ENCODE measurements at places on chromosomes 3 and 15. TPM values are rescaled to one million over a fixed set of nuclear protein-coding genes. Genes with fewer than 3 reads are reported as not detected.

GRCh38 chr15:52143873-52144272 is 31.3 kb upstream of the BCL2L10 start:
- no peak for DNase-seq

DNA sequence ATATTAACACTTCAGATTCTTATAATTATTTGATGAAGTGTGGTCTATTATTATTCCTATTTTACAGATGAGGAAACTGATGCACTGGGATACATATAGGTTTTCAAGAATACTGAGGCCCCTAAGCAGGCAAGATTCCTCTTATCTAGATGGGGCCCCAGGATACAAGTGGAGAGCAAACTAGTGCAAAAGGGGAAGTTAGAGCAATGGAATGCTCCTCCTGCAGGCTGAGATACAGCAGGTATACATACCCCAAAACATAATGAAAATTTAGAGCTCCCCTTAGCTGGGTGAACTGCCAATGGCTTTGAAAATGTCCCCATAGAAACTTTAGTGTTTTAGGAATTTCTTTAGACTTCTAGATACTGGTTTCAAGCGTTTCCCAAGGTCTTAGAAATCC is 247.1 kb downstream of the CHST2 start:
- DNase-seq, result no peak

DNA sequence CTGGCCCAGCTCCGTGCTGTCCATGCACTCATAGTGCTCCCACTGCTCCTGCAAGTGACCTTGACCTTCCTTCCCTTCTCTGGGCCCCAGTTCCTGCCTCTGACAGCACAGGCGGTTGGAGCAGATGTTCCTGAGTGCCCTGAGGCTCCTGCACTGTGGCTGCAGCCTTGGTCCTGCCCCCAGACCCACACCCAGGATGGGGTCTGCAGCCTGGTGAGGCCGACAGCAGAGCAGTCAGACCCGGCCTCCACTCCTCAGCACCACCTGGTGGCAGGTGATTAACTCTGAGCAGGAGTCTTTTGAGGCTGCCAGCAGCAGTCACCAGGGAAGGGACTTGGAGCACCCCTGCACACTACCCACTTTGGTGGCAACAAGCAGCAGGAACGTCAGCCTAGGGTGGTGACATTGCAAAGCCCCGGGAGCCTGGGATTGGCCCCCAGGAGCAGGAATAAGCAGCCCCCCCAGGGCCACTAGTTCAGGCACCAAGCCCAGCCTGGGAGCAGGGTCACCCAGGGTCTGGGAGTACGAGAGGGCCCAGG is 64.6 kb downstream of the CYP11A1 start:
- no peak for DNase-seq

GRCh38 chr3:48042071-48042760 is 26.0 kb upstream of the MAP4 start:
- DNase-seq, result no peak

DNA sequence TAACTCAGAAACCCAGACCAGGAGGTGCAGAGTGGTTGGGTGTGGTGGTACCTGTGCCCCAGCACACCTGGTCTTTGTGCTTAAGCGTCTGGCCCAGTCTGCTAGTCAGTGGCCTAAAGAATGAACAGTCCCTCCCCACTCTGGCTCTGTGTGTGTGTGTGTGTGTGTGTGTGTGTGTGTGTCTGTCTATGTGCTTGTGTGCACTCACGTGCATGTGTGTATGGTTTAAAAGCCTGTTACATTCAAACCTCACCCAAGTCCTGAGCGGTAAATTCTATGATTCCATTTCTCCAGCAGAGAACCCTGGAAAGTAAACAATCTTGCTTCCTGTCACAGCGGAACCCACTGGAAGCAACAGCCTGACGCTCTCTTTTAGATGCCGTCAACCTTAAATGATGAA is 34.2 kb downstream of the EDEM1 start:
- DNase-seq, result no peak

DNA sequence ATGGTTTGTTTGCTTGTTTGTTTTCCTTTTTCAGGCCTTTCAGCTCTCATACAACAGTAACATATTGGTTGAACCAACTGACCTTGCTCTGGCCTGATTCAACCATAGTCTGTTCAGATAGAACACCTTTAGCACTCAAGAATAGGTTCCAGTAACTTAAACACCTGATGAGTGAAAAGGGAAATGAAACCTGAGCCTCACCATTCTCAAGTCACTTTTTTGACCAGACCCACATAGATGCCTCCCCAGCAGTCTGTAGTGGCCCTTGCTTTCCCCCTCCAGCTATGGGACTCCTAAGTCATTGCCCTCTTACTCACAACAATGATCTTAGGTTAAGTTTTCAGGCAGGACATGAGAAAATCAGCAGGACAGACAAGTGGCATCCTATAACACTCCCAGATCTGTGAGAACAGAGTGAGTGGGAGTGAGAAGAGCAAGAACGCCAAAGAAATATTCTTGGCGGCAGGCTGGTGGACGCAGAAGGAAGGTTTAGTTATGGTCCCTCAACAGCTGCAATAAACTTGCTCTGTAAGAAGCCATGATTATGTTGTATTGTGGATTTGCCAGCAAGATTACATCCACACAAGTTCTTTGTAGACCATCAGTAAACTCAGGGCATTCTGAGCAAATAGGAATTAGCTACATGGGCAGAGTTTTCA is 367.5 kb downstream of the MECOM start:
- no peak for DNase-seq

DNA sequence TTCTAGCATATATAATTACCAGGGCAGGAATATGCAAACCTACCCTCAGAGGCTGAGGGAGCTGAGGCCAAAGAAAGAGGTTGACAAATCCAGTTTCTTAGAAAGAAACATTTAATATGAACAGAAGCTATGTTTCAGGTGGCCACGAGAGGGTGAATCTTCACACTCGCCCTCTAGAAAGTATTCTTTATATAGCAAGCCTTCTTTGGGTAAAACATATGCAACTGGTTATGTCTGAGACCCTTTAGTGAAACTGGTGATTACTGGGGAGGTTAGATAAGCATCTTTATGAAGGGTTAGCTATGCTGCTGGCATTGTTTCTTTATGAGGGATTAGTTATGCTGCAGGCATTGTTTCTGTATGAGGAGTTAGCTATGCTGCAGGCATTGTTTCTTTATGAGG is 50.7 kb upstream of the GOLGA6L2 start:
- DNase-seq, result no peak

- no peak for DNase-seq
These were observed 193.2 kb upstream of the TPRG1 start for GRCh38 chr3:188978421-188979171.

DNA sequence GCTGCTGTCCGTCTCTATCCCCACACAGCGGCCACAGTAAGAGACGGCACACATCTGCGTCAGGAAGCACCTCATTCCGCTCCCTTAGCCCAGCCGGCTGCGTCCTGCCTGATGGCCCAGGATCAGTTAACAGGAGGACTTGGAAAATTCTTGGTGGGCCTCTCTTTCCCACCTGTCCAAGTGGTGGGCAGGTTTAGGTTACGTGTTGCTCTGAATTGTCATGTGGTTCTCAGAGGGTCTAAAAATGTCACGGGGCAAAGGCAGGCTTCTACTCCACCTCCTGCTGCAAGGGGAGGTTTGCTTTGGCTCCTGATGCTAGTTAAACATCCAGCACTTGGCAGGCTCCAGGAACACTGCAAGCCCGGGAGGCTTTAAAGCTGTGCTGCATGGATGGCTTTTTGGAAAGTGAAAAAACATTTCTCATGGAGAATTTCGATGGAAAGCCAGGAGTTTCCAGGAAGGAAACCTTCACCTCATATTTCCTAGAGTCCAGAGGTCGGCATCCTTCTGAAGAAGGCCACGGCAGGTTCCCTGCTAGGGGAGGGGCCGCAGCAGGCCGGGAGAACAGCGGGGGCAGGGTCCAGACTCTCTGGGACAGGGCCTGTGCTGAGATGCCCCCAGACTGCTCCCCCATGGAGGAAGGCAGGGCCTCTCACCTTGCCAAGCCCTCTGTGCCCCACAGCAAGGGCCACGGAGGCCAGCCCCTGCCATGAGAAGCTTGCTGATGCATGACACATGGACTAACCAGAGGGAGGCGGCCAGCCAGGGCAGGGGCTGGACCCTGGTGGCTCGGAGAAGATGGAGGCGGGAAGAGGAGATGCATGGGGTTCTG is 10.8 kb downstream of the CTSH start:
- DNase-seq, result no peak

- no peak for DNase-seq
These were observed 30.2 kb upstream of the FURIN start for GRCh38 chr15:90838139-90838538.

DNA sequence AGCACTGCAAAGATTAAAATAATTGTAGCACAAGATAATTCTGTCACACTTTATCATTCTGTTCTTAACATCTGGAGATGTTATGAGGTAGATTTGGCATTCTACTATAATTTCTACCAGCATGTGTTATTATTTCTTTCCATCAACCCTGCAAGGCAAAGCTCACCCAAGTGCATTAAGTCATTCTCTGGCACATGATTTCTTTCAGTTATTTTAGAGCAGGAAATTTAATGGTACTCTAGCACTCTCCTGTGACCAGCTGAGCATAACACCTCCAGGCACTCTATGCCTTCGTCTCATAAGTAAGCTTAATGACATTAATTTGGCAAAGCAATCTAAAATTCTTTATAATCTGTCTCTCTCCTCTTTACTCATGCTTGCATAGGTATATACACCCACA is 300.2 kb upstream of the GPR149 start:
- DNase-seq, result no peak

GRCh38 chr3:171950373-171950772 is 89.0 kb upstream of the FNDC3B start:
- DNase-seq, result no peak

DNA sequence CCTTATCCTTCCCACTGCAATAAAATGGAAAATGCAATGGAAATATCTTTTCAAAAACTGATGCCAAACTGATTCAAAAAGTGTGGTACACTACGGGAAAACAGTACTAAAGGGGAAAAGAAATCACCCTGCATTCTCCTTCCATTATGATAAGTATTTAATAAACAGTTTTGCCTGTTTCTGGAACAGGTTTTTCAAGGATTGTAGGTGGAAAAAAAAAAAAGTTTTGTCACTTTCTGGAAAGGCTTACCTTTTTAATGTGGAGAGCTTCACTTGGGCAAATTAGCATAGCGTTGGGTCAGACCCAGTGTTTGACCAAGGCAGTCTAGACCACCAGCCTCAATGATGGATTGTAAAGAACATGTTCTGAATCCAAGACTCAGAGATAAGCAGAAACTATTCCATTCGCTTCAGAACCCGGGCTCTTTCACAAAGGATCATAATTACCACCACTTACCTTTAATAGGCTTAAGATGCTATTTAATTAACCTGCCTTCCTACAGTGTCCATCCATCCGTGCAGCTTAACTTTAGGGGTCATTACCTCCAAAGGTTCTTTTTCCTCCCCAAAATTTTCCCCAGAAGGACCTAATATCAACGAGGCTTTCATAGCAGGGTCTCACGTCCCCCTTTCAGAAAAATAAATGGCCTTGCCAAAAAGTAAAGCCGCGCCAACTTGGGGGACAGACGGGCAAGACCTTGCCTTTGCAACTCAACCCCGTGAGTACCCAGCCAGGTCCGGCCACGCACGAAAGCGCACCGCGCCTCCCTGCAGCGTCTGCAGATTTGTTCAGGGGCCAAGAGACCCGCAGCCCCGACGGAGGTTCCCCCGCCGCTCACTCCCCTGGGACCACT is 1.0 kb downstream of the DCBLD2 start:
- DNase-seq, result no peak

DNA sequence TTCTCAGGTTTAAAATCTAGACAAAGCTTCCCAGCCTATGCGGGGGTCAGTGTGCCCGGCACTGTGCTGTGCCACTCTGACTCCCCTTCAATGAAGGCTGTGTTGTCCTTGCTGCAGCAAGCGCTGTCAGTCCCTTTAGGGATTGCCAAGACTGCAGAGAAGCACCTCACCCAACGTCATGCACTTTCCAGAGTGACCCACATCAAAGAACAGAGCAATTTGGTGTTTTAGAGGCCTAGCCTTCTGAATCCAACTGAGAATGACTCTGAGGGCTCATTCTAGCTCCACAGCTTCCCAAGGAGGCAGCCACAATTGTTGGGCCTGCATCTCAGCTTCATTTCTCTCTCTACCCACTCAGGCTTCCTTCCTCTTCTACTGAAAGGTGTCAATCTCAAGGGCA is 26.4 kb downstream of the SLC9A9 start:
- DNase-seq, result no peak

DNA sequence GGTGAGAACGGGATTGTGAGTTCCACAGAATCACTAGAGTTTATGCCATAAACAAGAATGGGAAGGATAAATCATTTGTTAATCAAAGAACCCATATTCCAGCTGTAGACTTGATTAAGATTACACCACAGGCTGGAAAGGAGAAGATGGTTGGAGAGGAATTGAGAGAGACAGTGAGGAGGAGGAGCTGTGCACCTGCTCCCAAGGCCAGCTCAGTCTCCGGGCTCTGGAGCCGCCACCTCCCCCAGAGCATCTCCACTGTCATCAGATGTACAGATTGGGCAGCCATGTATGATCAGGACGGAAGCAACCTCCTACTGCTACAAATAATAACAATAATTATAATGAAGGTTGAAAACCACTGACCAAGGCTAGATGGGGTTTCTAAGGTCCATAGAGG is 170.0 kb downstream of the MINAR1 start:
- DNase-seq, result no peak

GRCh38 chr3:167587651-167588050 is 66.1 kb downstream of the WDR49 start:
- DNase-seq, result no peak

DNA sequence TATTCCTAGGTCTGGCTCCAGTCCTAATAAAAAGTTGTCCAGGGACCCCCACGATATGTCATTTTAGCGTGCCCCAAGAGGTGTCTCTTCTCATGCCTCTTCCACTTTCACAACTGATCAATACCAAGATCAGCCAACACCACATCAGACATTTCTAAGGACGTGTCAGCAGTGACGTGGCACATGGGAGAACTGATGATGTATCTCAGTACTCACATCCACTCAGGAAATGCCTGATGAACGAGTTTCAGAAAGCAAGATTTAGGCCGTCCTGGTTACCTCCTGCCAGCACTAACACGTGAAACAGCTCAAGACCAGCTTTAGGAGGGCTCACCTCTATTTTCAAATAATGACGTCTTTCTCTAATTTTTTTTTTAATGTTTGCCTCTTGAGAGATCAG is 19.6 kb downstream of the VGLL4 start:
- DNase-seq, result no peak

GRCh38 chr3:47250309-47251060 is 32.1 kb downstream of the KIF9 start:
- no peak for DNase-seq

MKRN3 gene
- 5.5 TPM for total RNA-seq

PLCL2 gene
- total RNA-seq, result 0.95 TPM

MYL3 gene
- not detected for total RNA-seq

ACKR4 gene
- total RNA-seq, result 0.88 TPM

GOLGA6D gene
- not detected for total RNA-seq

ERICH6 gene
- not detected for total RNA-seq

LTF gene
- total RNA-seq, result 204 TPM

SCN11A gene
- total RNA-seq, result not detected

SELENOK gene
- 16.4 TPM for total RNA-seq

COL6A5 gene
- 0.26 TPM for total RNA-seq

TMA7 gene
- 356 TPM for total RNA-seq

C15orf40 gene
- total RNA-seq, result 6.1 TPM

RGMA gene
- total RNA-seq, result 74.7 TPM

FAM107A gene
- total RNA-seq, result 5.0 TPM

SLC26A6 gene
- total RNA-seq, result 9.4 TPM

MYLK gene
- total RNA-seq, result 31.4 TPM

ZBED2 gene
- 9.4 TPM for total RNA-seq

MUC20 gene
- 14.1 TPM for total RNA-seq
